ENCODE measurements at places on chromosomes 7 and 10.
A peak's percentile ranks its signal among the peaks of the same experiment; 100 is the strongest.

- no peak for DNase-seq
Measured at GRCh38 chr7:92665926-92666325, 75.7 kb upstream of the FAM133B start.

- DNase-seq: peak; percentile 79
Measured at GRCh38 chr7:129851809-129852208, 101.0 kb downstream of the UBE2H start.

DNA sequence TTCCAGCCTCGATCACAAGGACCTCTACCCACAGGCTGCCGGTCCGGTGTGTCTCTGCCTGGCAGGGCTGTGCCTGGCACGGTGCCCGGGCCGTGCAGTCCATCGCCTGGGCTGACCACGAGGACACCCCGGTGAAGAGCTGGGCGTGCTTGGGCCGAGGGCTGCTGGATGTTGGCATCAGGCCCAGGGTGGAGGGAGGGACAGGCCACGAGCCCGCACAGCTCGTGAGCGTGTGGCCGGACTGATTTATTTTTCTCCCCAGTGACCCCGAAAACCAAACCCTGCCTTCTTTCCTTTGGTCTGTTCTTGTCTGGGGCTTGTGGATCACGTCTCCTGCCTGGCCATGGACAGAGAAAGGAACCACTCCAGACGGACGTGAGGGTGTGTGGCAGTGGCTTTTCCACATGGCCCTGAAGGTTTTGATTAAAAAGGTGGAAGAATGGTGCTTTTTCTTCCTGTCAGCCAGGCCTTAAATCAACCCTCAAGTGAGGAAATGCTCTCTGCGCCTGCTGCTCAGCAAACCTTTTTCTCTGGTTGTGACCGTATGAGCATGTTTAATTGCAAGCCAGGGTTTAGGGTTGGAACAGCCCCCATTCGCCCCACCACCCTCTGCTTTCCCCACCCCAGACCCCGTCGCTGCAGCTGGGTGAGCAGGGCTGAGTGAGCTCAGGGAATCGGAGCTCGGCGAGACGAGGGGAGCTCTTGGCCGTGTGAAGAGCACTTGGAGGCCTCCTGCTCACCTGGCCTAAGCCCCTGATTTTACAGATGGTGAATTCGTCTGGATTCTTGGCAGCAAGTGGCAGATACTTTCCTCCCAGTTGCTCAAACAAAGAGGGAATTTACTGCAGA lies 130.1 kb downstream of the RGS10 start:
- peak; percentile 81 for DNase-seq

DNA sequence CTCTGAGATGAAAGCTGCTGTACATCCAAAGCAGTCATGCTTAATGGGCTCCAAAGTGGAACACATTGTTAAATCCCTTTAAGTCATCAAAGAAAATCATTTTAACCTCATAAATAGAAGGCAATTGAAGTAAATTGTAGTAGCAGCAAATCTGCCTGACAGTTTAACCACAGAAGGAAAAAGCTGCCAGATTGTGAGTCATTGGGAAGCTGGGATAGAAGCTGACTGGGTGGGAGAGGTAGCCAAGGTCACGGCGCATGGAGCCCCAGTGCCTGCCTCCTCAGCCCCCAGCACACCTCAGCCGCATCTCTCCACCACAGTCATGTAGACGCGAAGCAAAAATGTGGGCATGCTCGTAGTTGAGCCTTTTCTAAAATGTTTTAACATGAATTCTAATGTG lies 44.0 kb downstream of the TARP start:
- no peak for DNase-seq

DNA sequence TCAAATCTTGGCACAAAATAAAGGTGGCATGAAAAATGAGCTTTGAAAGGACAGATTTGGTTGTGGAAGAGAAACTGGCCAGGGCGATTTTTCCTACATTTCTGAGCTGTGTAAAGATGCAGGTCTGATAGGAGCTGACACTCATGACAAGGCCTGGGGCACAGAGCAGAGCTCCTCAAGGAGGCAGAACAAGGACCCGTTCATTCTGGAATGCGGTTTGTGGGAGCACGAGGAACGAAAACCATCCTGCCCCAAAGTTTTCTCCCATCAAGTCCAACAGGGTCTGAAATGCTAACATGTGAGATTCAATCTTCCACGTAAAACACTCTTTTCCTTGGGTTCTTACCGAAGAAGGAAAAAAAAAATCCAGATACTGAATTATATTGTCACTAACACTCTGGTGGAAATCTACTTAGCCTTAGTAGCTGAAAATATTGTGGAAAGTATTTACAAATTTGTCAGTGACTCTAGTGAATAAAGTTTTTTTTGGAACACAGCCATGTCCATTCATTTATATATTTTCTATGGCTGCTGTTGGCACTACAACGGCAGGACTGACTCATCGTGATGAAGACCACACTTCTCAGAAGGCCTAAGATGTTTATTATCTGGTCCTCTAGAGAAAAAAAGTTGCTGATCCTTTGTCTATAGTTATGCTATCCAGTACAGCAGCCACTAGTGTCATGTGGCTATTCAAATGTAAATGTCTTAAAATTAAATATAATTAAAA lies 215.7 kb downstream of the BAMBI start:
- no peak for DNase-seq

- no peak for DNase-seq
Measured at GRCh38 chr10:73774637-73775036, 7.2 kb upstream of the CHCHD1 start.

DNA sequence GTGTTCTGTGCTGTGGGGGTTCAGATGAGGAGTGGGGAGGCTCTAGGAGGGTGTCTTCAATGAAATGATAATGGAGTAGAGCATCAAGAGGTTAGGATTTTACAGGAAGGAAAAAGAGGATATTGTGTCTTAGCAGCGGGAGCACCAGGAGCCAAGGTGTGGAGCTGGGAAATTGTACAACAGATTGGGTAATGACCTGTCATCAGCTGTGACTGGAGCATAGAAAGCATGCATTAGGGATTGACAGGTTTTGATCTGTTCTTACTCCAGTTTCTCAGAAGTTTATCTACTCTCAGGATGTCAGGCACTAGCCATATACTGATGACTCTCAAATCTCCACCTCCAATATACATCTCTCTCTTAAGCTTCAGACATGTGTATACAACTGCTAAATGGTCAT lies 196.9 kb downstream of the ARHGAP12 start:
- DNase-seq: no peak

DNA sequence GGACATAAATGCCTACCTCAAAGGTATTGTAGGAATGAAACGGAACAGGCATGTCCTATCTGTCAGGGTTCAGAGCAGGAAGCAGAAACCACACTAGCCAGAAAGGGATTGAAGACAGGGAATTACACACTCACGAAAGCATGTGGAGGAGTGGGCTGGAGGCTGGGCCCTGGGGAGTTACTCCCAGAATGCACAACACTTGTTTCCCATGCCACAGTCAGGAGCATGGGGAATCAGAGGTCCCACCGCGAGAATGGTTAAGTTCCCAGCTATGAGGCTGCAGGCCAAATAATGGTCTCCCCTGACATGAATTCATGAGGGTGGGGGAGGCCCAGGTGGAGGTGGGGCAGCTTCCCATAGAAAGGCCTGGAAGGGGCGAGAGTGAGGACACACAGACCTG lies 212.7 kb downstream of the HERPUD2 start:
- DNase-seq: no peak

DNA sequence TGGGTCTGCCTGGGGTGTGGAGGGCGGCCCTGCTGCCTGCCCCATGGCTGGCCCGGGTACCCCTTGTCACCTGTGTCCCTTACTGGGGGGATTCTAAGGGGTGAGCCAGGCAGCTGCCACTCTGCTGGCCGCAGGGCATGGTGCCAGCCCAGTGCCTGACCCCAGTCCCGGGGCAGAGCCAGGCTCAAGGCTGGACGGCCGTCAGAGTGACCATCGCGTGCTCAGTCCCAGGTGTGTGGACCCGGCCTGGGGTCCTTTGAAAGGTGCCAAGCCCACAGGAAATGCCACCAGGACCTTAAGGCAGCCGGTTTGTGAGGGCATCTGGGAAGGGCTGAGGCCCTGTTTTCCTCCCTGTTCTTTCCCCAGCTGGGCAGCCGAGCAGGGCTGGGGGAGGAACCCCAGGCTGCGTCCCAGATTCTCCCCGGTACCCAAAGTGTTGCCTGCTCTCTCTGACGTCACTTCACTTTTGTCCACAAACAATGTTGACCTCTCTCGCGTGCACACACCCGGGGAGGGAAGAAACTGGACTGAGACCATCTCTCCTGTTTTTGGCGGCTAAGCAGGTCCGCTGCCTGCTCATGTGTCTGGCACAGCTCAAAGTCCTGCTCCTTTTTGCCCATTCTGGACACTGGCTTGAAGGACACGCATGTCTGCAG lies 37.6 kb downstream of the PAPOLB start:
- DNase-seq: peak; percentile 29

Data from SHP77 (cell line).